ENCODE measurements at places on chromosomes 16 and 17.

GRCh38 chr17:80327518-80327917 lies 66.9 kb downstream of the RNF213 start:
- no peak for DNase-seq

GRCh38 chr16:86362155-86362849 lies 148.0 kb upstream of the FOXF1 start:
- no peak for DNase-seq

DNA sequence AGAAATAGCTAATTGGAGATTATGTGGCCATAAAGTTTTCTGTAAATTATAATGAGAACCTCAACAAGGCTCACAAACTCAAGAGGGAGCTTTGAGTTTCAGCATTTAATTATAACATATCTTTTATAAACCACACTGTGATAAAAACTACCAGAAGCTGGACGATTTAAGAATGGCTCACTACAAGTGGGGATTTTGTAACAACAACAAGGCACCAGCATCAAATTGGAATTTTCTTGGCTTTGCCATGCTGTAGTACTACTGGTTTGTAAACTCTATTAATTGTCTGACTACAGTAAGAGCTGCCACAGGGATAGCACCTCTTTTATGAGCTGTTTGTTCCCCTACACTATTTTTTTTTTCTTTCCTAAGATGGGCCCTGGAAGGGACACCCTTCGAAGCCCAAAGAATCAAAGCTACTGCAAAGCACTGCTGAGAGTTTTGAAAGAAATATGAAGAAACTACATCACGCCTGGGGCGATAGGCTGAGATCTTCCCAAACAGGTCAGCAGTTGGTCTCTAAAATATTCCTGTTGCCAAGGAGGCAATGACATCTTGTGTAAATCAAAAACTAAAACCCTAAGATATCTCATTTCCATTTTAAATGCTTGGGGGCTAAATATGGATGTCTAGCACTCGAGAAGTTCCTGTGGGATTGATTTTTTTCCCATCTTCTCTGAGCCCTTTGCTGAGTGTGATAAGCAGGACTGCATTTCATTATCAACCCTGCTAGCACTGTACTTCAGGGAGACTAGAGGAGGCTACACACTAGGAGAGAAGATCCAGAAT lies 40.9 kb downstream of the SKAP1 start:
- DNase-seq, result no peak

GRCh38 chr17:75287221-75287620 lies 2.0 kb downstream of the SLC25A19 start:
- DNase-seq, result no peak

GRCh38 chr17:39450051-39450450 lies 1.0 kb downstream of the MED1 start:
- no peak for DNase-seq
